Stimulated activated naive CD4-positive, alpha-beta T cell treated with Interleukin-2 at 50 U/mL for 16 hours (primary cell): ENCODE measurements at places on chromosomes 2 and 18.

DNA sequence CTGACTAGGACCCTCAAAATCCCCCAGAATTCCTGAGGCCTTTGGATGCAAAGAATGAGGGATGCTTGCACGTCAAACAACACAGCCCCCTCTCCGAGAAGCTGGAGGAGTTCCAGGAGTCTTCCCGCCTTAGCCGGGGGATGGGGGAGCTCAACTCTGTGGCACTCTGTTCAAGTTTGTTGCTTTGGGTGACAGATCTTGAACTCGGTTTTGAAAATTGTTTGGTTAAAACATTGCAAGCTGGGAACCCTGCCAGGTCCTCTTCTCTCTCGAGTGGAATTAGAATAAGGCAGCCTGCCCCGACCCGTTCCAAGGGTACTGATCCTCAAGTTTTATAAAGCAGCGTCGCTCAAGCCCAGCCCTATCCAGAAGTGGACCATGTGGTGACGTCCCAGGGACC lies 244.1 kb downstream of the LOXHD1 start:
- DNase-seq, result no peak

DNA sequence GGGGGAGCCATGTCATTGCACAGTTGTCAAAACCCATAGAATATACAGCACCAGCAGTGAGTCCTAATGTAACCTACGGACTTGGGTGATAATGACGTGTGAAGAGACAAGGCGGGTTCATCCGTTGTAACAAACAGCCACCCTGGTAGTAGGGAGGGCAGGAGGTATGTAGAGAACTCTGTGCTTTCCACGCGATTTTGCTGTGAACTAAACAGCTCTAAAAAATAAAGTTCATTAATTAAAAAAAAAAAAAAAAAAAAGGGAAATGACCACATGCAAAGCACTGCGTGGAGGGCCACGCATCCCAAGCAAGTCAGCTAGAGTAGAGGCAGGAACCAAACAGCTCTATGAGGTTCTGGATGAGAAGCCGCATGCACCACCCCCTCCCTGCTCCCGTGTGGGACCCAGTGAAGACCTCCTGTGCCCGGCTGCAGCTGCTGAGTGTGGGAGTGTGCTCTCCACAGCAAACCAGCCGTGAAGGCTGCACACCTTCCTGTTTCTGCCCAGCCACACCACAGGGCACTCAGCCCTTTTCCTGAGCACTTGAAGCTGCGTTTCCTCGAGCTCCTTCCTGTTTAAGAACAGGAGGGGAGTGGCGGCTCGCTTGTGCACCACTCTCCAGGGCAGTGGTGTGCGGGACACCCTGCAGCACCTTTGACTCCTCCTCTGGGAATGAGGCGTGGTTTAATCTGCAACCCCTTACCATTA lies 65.6 kb downstream of the ODC1 start:
- DNase-seq, result peak; percentile 10

GRCh38 chr18:38611036-38611964 lies 1045.7 kb upstream of the CELF4 start:
- DNase-seq, result no peak

GRCh38 chr18:75455249-75456198 lies 28.0 kb upstream of the SMIM21 start:
- DNase-seq, result no peak

DNA sequence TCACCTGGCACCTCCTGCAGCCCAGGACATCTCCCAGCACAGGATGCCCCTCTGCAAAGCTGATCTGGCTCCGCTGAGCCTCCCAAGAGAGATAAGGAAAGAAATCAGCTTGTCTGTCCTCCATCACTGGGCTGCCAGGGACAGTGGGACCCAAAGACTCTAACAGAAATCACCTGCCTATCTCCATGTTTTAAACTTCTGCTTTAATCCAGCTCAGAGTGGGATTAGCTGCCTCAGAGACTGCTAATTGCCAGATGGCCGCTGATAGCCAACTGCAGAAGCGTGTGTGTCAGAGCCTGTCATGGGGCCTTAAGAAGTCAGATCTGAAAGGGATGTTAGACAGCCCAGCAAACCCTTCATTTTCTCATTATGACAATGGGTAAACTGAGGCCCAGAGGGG lies 389.4 kb upstream of the KLHL29 start:
- DNase-seq, result no peak
